HS-5 (cell line): ENCODE measurements at places on chromosomes 6 and 20.
A peak's percentile ranks its signal among the peaks of the same experiment; 100 is the strongest.

GRCh38 chr6:62285612-62286469 is at the start of gene KHDRBS2:
Gene KHDRBS2 (minus strand): TSS chr6:62286225.
- DNase-seq = peak; percentile 52

- DNase-seq = no peak
Measured at GRCh38 chr20:48595495-48596333, 232.1 kb downstream of the PREX1 start.

DNA sequence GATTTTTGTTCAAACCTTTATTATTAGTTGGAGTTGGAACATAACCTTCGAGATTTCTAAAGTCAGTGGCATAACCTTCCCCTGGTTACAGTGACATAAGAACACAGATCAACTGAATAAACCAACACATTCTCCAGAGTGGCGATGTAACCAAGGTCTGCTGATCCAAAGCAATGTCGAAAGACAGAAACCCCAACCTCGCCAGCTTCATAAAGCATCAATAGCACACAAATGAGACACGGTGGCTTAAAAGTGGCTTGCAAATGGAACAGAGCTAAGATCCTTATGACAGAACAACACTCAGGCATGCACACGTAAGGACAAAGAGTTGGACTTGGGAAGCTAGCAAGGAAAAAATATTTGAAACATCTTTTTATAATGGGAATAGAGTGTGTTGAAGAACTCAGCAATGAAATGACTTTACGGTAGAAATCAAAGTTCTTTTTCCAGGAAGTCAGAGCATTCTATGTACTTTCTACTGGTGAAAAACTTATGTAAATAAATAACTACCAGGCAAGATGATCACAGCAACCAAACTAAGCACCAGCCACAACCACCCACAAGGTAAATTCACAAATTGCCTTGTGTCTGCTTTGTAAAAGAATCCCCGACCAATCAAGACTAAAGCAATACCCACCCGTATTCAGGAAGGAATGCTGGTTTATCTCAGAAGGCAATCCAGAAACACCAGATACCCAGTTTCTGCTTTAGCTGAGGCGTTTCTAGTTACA is 61.0 kb upstream of the NHSL1 start:
- DNase-seq = no peak

DNA sequence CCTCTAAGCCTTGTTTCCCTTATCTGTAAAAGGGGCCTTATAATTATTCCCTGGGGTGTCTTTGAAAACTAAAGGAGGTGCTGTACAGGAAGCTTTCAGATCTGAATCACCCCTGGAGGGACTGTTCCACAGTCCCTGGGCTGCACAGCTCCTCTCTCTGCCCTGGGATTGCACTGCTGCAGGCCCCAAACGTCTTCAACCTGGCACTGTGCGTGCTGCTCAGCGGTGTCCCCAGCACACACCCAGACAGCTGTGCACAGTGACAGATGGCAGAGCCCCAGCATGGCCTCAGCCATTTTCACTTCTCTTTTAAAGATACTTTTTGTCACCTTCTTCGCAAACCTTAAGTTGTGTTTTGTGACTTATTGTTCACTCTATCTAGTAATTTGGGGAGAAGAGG is 50.7 kb upstream of the INSM1 start:
- DNase-seq = no peak

DNA sequence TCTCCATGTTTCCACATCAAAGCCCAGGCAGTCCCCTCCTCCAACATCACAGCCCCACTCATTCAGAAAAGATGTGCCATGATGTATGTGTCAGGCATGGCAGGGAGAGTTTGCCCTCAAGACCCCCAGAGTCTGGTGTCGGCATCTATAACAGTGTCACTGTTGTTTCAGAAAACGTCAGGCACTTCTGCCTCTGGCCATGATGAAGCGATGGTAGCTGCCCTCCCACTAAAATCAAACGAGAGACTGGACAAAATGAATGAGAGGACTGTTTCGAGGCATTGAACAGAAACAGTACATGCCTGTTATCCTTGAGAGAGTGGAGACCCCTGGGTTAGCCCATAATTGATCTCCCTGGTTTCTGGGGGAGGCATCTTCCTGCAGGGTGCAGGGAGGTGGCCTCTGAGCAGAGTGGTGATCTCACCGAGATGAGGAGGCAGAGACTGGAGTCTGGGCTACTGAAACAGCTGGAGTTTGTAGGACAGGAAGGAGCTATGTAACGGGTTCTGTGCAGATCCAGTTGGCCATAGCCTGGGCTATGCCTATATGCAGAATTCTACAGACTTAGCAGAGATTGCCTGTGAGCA is 144.5 kb downstream of the SYCP2 start:
- no peak for DNase-seq

- peak; percentile 41 for DNase-seq
Measured at GRCh38 chr6:135088818-135089809, 34.5 kb upstream of the HBS1L start.

GRCh38 chr6:167341665-167342655 is 17.1 kb downstream of the TTLL2 start:
- no peak for DNase-seq

- peak; percentile 23 for DNase-seq
Measured at GRCh38 chr6:20403070-20403765, 1.5 kb downstream of the E2F3 start.

- DNase-seq = no peak
Measured at GRCh38 chr6:7418238-7418905, 28.8 kb downstream of the RIOK1 start.

DNA sequence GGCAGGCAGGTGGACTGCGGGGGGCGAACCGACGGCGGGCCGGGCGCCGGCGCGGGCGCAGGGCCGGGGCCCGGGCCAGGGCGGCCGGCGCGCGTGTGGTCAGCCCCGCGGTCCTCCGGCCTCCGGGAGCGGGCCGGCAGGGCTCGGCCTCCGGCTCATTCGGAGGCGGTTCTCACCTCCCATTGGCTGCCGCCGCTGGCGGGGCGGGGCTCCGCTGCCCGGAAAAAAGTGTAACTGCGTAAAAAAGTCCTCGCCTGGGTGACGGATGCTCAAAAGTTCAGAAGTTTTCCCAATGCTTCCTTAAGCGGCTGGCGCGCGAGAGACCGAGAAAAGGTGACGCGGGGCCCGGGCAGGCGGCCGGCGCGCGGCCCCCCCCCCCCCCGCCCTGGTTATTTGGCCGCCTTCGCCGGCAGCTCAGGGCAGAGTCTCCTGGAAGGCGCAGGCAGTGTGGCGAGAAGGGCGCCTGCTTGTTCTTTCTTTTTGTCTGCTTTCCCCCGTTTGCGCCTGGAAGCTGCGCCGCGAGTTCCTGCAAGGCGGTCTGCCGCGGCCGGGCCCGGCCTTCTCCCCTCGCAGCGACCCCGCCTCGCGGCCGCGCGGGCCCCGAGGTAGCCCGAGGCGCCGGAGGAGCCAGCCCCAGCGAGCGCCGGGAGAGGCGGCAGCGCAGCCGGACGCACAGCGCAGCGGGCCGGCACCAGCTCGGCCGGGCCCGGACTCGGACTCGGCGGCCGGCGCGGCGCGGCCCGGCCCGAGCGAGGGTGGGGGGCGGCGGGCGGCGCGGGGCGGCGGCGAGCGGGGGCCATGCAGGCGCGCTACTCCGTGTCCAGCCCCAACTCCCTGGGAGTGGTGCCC is at the start of gene FOXC1:
Gene FOXC1 (plus strand): TSS at position 268 of the 849 bp plus-strand sequence. CDS start 531 bp downstream, at position 799.
- peak; percentile 87 for DNase-seq

GRCh38 chr6:13065581-13065980 is 262.8 kb downstream of the TBC1D7 start:
- DNase-seq = no peak

- no peak for DNase-seq
Measured at GRCh38 chr20:12051206-12052163, 133.8 kb downstream of the BTBD3 start.

DNA sequence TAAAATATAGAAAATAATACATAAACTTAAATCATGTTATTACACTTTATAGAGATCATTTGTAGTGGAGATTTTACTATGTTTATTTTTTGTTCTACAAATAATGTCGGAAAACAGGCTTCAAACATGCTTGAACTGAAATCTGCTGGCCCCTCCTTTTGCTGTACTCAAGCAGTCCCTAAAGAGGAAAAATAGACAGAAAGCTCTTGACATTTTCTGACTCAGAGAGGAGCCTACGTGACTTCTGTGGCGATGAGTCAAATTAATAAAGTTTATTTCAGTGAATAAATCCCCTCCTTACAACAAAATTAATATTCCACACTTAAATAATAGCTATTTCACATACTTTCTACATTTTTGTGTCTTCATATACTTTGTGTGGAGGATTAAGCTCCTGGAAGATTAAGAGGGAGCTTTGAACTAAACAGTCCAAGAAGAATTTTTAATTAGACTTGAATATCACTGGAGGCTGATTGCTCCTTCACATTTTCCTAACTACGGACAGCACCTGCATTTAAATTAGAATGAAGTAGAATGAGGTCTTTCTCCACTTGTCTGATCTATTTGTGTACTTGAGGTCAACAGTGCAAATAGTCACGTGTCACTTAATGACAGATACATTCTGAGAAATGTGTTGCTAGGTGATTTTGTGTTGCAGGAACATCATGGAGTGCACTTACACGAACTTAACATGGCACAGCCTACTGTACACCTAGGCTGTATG is 1.7 kb upstream of the TREM1 start:
- no peak for DNase-seq

GRCh38 chr6:50842446-50842845 is 23.8 kb downstream of the TFAP2B start:
- DNase-seq = no peak

DNA sequence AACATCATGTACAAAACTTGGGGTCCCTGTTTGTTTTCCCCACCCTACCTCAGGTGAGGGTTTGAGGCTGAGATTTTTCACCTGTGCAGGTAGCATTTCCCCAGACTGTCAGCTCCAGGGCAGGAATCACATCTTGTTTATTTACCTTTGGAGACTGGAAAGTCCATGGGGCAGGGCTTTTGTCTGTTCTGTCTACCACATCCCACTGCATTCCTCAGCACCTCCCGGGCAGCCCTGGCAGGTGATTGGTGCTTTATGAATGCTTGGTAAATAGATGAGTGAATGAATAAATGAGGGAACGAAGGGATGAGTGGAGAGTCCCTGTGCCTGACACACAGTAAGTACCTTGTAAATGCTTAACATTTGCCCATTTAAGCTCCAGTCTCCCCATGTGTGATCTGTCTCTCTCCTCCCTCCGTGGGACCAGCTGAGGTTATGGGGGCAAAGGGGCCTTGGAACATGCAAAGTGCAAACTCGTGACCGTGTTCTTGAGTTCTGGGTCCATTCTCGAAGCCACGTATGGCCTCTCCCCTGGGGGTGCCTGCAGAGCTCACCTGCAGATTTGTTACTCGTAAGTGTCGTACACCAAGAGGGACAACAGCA is 69.7 kb upstream of the PMEPA1 start:
- DNase-seq = no peak

DNA sequence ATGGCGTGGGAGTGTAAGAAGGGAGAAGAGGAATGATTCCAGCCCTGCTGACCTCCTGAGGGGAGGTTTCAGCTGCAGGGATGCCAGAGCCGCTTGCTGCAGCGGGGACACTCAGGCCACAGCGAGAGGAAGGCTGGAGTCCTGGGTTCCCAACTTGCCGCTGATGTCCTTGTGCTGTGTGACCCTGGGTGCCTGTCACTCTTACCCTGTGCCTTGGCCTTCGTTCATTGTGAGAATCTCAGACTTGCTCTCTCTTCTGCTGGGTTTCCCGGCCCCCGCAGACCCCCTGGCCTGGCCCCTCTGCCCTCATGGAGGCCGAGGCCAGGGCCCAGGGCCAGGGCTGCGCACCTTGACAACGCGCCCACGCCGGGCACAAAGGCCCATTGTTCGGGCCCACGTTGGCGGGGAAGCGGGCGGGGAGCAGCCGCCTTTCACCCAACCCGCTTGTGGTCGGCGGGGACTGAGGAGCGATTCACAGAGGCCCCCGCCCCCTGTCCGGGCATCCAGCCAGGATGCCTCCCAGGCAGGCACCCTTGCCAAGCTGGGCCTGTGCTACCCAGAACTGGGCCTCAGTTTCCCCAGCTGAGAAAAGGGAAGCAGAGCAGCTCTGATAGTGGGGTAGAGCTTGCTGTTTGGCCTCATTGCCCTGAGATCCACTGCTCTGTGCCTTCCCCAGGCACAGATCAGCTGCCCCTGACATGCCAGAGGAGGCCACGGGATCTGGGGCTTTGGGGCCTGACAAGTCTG is 52.4 kb downstream of the CEBPB start:
- no peak for DNase-seq

DNA sequence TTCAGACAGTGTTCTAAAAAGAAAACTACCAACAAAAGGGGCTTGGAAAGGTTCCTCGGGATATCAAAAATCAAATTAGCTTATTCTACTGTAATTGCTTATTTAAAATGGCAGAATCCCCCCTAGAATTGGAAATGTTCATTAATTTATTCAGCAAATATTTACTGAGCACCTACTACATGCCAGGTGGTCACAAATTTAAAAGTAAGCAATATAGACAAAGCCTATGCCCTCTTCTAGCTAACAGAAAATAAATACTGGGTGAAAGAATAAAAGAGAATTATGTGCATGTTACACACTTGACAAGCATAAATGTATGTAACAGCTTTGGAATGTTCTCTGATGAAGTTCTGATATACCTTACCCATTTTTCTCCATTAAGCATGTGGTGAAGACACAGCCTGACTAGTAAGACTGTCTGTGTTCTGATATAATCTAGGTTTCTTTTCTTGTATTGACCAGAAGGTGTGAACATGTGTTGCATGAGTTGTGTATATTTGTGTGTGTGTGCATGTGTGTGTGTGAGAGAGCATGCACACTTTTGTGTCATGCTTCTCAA is 606.7 kb upstream of the CITED2 start:
- DNase-seq = no peak

GRCh38 chr20:44071526-44072111 is 115.4 kb downstream of the JPH2 start:
- no peak for DNase-seq

DNA sequence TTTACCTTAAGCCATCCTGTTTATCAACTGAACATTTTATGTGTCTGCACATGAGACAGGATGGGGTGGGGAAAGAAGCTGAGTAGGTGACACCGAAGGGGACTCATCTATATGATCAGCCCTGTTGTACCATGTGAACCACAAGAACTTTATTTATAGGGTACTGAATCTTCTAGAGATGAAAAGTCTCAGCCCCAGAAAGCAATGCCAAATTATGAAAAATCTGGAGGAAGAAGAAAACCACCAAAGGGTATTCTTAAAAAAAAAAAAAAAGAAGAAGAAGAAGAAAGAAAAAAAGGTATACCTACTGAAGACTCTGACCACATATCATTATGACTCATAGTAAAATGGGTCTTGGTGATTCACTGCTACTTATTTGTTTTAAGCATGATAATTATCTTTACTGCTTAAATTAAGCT is 39.8 kb upstream of the HBS1L start:
- DNase-seq = no peak

GRCh38 chr20:38061109-38061508 is 27.6 kb downstream of the RPRD1B start:
- DNase-seq = no peak

GRCh38 chr6:145539831-145540230 is 195.5 kb downstream of the EPM2A start:
- DNase-seq = no peak

- DNase-seq = no peak
Measured at GRCh38 chr6:39389484-39389767, 66.9 kb upstream of the KCNK16 start.
